ENCODE measurements at places on chromosomes 13 and 19.

- no peak for DNase-seq
These were observed 70.5 kb downstream of the GJA3 start for GRCh38 chr13:20090349-20090748.

- DNase-seq: no peak
These were observed 933.9 kb downstream of the DIAPH3 start for GRCh38 chr13:59229861-59230260.

GRCh38 chr13:27619093-27619727 is 1.1 kb downstream of the LNX2 start:
- DNase-seq: no peak

GRCh38 chr19:29671393-29672160 is 6.3 kb downstream of the PLEKHF1 start:
- DNase-seq: peak; percentile 75

DNA sequence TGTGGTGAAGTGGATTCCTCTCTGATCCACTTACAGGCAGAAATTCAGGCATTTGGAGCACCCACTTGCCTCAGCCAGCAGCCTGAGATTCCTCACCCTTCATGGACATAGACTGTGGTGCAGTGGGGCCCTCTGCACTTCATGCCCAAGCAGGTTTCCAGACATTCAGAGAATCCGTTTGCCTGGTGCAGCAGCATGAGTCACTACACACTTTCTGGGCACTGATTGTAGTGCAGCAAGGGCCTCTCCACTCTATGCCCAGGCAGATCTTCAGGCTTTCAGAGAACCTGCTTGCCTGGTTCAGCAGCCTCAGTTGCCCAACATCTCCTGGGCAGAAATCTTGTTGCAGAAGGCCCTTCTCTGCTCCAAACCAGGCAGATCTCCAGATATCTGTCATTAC is 920.9 kb downstream of the SLITRK5 start:
- no peak for DNase-seq

GRCh38 chr19:55443045-55443823 is at the start of gene SHISA7:
SHISA7 (minus strand) TSS chr19:55443300; CDS start chr19:55442863, 437 bp downstream.
- DNase-seq: no peak

DNA sequence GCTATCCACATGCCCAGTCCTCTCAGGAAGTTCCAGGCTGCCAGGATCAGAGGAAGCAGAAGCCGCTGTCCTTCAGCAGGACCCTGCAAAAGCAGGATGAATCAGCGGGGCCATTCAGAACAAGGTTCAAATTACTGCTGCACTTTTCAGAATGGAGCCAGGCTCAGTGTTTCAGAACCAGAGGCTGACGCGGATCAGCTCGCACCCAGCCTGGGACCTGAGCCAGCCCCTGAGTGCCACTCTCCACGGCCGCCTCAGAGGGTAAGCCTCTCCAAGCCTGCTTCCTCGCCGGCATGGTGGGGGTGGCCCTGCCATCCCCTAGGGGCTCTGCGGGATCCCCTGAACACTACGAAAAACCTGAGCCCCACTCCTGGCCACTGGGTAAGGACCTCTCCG is 24.7 kb downstream of the RASA3 start:
- no peak for DNase-seq

- no peak for DNase-seq
These were observed 97.3 kb downstream of the GGACT start for GRCh38 chr13:100491164-100491842.

DNA sequence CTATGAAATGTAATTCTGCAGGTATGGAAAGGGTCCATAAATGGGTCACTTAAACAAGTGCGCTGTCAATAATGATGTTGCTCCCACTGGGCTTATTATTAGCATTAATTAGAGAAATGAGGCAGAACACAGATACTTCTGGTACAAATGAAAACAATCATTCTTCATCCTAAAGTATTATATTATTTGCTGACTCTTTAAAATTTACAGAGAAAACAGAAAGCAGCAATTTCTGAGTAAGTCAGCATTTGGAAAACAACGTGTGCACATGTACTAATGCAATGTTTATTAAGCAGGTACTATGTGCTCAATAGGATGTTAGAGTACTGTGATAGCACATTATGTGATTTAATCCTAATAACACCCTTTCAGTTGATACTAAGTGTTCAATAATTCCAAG is 2.4 kb upstream of the ZNF676 start:
- DNase-seq: no peak

DNA sequence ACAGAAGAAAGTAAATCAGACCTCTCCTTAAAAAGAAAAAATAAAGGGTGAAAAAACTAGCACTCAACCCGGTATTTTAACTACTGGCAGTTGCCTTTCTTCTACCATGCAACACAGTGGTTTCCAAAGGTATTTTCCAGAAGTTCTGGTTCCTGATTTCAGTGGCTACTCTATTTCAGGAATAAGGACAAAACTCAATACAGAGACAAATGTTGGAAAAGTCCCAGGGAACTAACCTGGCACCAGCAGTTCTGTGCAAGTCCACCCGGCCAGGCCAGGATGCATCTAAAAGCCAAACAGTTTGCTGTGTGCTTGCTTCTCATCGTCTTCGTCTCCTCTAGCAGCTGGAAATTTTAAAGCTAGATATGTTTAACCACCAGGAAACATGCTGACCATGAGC is 52.5 kb downstream of the FOXO1 start:
- DNase-seq: no peak

DNA sequence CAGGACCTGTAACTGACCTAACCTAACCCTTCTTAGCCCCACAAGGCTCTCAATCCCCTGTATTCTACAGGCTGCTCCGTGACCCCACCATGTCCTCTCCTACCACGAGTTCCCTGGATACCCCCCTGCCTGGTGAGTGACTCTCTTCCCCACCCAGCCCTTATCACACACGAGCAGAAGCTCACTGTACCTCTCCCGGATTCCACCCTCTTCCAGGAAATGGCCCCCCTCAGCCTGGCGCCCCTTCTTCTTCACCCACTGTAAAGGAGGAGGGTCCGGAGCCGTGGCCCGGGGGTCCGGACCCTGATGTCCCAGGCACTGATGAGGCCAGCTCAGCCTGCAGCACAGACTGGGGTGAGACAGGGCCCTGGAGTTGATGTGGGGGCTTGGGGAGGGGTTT is 1.3 kb downstream of the NR1H2 start:
- DNase-seq: no peak

DNA sequence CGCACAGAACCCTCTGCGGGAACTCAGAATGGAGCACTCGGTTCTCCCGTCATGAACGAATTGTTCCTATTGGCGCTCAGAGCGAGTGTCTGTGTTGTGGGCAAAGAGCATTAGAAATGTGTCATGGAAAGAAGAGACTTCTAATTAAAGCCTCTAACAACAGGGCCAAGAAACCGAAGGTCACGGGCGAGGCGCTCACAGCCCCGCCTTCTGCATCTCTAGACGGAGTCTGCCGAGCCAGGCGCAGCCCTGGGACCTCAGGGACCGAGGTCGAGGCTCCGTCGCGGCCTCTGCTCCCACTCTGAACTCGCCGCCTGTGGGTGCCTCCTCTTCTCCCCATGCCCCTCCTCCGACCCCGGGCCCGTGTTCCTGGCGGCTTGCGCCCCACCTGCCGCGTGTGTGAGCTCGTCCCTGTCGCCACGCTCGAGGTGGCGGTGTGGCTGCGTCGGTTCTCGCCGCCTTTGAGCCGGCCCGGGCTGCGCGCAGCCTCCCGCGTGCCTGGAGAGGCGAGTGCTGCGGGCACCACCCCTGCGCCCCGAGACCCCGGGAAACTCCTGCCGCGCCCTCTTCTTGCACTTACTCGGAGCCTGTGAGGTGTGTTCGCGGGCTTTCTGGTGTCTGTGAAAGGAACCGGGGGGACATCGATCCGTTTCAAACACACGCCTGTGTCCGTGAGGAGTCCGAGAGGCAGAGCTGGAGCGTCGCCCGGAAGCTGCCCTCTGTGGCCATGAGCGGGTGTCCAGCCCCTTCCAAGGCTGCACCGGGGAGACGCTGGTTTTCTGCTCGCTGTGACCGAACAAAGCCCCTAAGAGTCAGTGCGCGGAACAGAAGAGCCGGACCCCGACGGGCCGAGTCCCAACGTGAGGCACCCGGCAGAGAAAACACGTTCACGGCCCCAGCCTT is 45.4 kb upstream of the SPACA7 start:
- DNase-seq: no peak

DNA sequence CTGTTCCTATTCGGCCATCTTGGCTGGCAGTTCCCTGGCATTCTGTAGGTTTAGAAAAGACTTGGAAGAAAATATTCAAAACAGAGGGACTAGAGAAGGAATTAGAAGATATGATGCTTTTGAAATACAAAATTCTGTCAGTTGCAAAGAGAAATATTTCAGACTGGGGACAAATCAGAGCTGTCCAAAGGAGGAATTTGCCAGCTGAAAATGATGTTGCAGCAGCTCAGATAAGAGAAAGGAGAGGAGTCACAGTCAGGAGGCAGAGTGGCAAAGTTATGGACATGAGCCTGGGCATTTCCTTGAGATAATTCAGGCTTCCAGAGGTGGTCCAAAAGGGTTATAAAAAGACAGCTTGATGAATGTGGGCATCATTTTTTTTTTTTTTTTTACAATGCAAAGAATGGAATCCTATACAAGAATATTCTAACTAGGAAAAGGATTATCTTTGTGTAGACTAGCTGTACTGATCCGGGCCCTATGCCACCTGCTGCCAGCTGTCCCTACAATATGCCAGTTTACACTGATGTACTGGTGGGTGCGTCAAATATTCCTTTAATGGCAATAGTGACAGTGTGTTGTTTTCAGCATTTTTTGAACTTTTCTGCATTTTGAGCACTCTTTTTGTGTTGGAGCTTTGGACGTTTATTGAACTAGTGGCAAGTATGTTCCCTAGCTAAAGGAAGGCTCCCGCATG is 31.8 kb upstream of the CBY2 start:
- no peak for DNase-seq

DNA sequence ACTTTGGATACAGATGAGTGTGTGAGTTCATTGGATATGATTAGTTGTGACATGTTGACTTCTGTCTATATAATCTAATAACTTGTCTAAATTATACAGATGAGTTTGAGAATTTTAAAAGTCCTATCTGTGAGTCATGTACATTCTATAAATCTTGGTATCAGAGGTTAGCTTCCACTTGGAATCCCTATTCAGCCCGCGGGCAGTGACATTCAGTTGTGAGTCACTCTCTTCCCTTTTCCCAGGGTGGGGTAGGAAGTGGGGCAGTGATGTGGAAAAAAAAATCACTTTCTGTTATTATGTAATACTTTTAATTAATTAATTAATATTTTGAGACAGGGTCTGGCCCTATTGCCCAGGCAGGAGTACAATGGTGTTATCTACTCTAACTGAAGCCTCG is 33.0 kb upstream of the ZNF808 start:
- DNase-seq: no peak

GRCh38 chr13:36275190-36276002 is 22.2 kb downstream of the CCDC169 start:
- DNase-seq: no peak

DNA sequence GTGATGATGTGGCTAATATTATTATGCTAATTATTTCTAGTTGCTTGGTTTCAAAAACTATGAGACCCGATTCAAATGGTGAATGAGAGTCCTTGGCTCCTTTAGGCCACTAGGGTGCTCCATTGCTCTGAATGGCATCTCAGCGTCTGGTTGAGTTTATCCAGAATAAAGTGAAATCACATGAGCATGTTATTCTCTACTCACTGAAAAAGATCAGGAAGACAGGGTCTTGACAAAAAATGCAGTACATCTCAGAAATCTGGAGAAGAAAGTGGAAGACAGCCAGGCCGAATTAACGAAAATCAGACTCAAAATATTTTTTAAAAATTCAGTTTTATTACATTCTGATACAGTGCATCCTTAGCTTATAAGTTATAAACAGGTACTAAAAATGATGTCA is 516.2 kb downstream of the MYO16 start:
- DNase-seq: no peak

GRCh38 chr19:7413629-7414028 is 64.9 kb downstream of the ARHGEF18 start:
- no peak for DNase-seq

- no peak for DNase-seq
These were observed 11.8 kb upstream of the ZNF563 start for GRCh38 chr19:12345197-12345596.

DNA sequence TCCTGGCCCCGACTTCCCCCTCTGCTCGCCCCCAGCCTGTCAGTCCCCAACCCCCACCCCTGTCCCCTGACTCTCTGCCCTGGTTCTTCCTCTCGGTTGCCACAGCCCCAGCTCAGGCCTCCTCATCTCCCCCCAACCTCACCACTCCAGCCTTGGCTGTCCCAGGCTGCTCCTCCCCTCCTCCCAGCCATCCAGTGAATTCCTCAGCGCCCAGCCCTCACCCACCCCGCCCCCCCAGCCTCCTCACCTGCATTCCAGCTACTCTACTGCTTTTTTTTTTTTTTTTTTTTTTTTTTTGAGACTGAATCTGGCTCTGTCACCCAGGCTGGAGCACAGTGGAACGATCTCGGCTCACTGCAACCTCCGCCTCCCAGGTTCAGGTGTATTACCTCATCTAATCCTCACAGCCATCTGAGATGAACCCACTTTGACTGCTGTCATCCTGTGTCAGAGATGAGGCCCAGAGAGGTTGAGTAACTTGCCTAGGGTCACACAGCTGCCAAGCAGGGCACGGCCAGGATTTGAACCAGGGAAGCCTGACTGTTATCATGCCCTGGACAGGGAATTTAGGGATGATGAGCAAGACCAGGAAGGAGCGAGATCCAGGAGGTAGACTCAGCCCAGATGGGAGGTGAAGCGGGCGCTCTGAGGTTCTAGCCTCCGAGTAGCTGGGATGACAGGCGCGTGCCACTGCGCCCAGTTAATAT is 2.6 kb downstream of the SULT2B1 start:
- no peak for DNase-seq

- DNase-seq: no peak
These were observed 78.2 kb upstream of the GPR12 start for GRCh38 chr13:26838821-26839220.

- DNase-seq: no peak
These were observed 112.3 kb downstream of the GADD45B start for GRCh38 chr19:2588081-2588777.

DNA sequence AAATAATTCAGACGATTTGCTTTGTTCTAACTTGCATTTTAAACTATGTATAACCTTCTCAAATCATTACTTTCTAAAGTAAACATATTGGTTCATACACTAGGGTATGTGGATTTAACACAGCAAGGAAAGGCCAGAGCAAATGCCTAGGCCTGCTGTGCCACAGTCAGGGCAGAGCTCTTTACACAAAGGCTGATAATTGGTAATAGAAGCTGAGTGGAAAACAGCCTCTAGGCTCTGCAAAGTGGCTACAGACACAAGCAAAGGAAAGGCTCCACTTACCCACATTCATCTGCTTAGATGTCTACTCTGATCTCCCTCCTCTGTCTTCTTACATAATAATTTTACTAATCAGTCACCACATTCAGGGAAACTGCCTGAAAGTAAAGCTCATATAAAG is 382.9 kb downstream of the OLFM4 start:
- DNase-seq: no peak

GRCh38 chr13:50512474-50513299 is 330.8 kb downstream of the DLEU7 start:
- DNase-seq: peak; percentile 12

GRCh38 chr19:32936065-32936464 is 35.7 kb downstream of the CEP89 start:
- no peak for DNase-seq

Data from T-helper 9 cell (primary cell).